ENCODE measurements at places on chromosomes 2 and 18.
A peak's percentile ranks its signal among the peaks of the same experiment; 100 is the strongest.

DNA sequence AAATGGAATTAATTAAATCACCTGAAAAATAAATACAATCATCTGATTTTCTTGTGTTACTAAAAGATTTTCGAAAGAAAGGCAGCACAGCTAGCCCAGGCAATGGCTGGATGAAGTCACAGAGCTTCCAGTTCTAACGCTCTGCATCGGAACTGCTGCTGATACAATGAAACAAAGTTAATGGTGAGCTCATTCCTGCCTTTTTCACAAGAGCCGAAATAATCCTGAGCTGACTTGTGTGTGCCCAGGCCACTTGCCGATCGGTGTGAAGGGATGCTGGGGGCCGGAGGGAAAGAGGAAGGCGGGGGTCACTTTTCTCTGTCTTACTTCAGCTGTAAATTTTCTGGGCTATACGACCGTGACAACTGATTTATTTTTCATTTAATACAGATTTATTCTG is 149.5 kb downstream of the INO80D start:
- DNase-seq, result no peak
- H3K4me3 ChIP-seq, result no peak overlapping the region
- H3K4me1 ChIP-seq, result no peaks in the 10 kb centered on the region
- no peak overlapping the region for H3K27ac ChIP-seq

DNA sequence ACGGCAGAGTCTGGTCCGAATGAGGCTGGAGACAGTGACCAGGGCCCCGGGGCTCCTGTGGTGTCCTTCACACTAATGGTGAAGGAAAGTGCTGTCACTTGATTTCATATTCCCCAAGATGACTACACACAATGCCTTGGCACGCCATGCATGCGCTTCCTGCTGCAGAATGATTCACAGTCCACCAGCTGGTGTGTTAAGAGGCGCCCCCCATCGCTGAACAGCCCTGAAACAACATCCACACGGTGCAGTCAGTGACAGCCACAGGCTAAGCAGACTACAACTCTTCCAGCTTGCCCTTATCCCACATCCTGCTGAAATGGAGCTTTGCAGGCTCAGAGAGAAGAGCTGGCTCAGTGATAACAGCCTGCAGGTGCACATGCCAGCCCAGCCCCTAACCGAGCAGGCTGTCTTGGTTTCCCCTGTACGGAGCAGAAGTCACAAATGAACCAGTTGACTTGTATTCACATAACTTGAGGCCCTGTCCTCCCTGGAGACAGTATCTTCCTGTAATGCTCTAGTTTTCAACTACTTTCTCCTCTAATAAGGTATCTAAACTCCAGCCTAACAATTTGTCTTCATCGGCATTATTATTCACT is 24.3 kb upstream of the CDH20 start:
- H3K36me3 ChIP-seq, result no peaks in the 10 kb centered on the region
- no peaks in the 10 kb centered on the region for H3K4me1 ChIP-seq
- peak; percentile 1 for DNase-seq
- no peaks in the 10 kb centered on the region for H3K27me3 ChIP-seq
- no peak overlapping the region for H3K27ac ChIP-seq

- no peak for DNase-seq
- no peak overlapping the region for H3K27ac ChIP-seq
- H3K27me3 ChIP-seq, result no peaks in the 10 kb centered on the region
- no peaks in the 10 kb centered on the region for H3K36me3 ChIP-seq
- H3K4me1 ChIP-seq, result peaks cover 1% of the 10 kb centered on the region
Observed at GRCh38 chr2:192044496-192044895, 150.2 kb downstream of the TMEFF2 start.

DNA sequence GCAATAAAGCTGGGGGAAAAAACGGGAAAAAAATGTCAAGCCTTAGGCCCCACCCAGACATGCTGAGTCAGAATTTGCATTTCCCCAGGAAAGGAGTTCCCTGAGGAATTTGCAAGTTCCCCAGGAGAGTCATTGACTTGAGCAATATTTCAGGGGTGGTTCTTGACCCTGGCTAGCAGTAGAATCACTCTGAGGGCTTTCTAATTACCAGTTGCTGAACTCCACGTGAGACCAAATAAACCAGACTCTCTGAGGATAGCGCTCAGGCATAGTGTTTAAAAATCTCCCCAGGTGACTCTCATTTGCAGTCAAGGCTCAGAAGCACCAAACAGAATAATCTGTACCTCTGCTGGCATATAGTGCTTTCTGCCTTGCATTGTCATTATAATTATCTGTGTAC is 48.7 kb downstream of the C1QL2 start:
- no peak for DNase-seq
- H3K27me3 ChIP-seq, result no peaks in the 10 kb centered on the region
- H3K36me3 ChIP-seq, result no peaks in the 10 kb centered on the region
- no peak overlapping the region for H3K4me3 ChIP-seq
- no peaks in the 10 kb centered on the region for H3K4me1 ChIP-seq

- no peak overlapping the region for H3K27ac ChIP-seq
- no peaks in the 10 kb centered on the region for H3K4me1 ChIP-seq
- no peak for DNase-seq
- H3K27me3 ChIP-seq, result no peaks in the 10 kb centered on the region
Observed at GRCh38 chr2:62631160-62632085, 74.1 kb upstream of the EHBP1 start.

- H3K27ac ChIP-seq, result no peak overlapping the region
- H3K4me3 ChIP-seq, result no peak overlapping the region
- peaks cover 3% of the 10 kb centered on the region for H3K4me1 ChIP-seq
- DNase-seq, result no peak
Observed at GRCh38 chr2:38747819-38748218, 3.3 kb downstream of the SRSF7 start.

- H3K36me3 ChIP-seq, result no peaks in the 10 kb centered on the region
- no peak overlapping the region for H3K27ac ChIP-seq
- H3K4me3 ChIP-seq, result no peak overlapping the region
- H3K27me3 ChIP-seq, result no peaks in the 10 kb centered on the region
- no peaks in the 10 kb centered on the region for H3K4me1 ChIP-seq
Observed at GRCh38 chr18:43481069-43481468, 203.8 kb upstream of the SYT4 start.

- H3K36me3 ChIP-seq, result no peaks in the 10 kb centered on the region
- H3K27ac ChIP-seq, result no peak overlapping the region
- peaks cover 6% of the 10 kb centered on the region for H3K4me1 ChIP-seq
- no peak overlapping the region for H3K4me3 ChIP-seq
- H3K27me3 ChIP-seq, result no peaks in the 10 kb centered on the region
- DNase-seq, result no peak
Observed at GRCh38 chr18:32333781-32334180, 136.9 kb downstream of the GAREM1 start.
